Caco-2 (cell line): ENCODE measurements at places on chromosomes 11 and 22.

DNA sequence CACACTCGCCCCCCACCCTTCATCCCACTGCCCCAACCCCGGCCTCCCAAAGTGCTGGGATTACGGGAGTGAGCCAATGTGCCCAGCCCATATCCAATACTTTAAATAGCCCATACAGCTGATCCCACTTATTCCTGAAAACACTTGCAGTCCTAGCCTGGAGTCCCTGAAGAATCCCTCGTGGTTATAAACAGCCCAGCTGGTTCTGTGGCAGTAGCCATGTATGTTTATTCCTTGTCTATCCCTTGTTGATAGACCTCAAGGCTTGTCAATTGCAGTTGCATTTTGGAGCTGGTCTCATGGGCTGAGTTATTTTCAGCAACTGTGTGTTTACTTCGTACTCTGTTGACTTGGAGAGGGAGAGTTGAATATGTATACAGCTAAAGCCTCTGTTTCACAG is 21.5 kb upstream of the PAFAH1B2 start:
- no peak for DNase-seq

DNA sequence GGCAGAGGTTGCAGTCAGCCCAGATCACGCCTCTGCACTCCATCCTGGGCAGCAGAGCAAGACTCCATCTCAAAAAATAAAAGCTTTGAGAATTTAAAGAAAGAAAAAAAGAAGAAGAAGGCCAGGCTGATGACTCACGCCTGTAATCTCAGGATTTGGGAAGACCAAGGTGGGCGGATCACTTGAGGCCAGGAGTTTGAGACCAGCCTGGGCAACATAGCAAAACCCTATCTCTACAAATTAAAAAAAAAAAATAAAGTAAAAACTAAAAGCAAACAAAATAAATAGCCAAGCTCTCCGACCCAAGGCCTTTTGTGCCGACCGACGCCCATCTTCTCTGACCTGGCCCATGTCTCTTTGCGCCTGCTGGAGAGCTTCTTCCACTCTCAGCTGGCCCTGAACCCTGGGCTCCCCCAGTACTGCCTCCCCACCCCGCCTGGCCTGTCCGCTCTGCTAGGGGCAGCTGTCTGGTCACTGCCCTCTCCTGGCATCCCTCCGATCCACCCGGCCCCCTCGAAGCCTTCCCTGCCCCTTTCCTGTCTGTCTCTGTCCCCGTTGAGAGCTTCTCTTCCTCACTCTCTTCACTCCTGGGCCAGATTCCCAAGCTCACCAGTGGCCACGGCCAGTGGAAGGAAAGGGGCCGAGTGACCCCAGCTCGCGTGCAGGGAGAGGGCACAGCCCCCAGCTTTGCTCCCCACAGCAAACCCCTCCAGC is 4.8 kb upstream of the LSP1 start:
- DNase-seq = no peak

- DNase-seq = peak; percentile 30
These were observed 114.6 kb upstream of the THY1 start for GRCh38 chr11:119537306-119538253.

DNA sequence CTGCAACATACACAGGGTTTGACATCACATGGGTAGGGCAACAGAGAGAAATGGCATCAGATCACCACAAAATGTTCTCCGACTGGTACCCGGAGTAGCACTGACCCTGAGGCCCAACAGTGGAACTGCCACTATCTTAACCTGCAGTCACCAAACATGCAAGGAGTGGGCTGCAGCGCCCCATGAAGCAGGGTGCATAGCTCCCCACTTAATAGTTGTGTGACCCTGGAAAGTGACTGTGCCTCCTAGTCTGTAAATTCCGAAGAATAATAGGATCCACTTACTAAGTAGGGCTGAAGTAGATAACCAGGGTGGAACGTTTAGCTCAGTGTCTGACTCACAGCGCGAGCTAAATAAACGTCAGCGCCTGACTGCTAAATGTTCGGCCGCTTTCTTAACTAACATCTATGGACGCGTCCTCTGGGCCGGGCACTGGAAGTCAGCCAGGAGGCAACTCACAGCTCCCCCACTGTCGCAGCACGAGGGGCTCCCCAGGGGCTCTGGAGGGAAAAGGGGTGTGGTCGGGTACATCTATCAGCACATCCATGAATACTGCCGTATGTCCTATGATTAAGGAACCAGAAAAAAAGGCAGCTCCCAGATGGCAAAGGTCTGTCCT is 777 bp downstream of the LTO1 start:
- no peak for DNase-seq

- DNase-seq = no peak
These were observed 3.9 kb downstream of the FDX1 start for GRCh38 chr11:110433393-110434333.

DNA sequence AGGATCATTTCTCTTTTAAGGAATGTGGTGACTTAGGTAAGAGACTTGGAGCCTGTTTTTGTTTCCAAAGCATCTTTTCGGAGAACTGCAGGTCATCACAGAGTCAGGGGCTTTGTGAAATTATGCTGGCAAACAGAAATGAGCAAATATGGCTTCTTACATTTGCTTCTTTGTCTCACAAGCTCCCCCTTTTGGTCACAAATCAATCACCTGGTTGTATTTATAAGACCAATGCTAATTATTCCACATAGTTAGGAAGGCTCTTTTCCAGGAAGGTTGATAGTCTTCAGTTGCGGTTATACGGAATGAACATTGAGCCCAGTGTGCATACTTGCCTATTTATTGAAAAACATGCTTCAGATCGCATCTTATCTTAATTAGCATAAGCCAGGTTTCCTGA is 34.6 kb upstream of the CEP126 start:
- peak; percentile 42 for DNase-seq

- DNase-seq = peak; percentile 50
These were observed 287.4 kb downstream of the BUD13 start for GRCh38 chr11:116485425-116485824.

DNA sequence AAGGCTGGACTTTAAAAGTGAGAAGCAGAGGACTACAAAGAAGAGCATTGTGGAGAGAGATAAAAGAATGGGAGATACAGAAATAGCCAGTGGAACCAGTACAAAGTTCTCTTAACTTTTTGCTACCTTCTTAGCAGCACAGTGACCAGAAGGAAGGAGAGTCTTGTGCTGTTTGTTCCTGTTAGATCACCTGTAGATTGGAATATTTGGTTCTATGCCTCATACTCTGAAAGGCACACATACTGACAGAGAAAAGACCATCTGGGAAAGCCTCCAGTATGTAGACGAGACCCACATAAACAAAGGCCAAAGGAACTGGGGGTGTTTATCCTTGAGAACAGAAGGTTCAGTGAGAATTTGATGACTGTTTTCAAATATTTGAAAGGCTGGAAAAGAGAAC is 18.7 kb downstream of the RNF141 start:
- DNase-seq = no peak

- DNase-seq = no peak
These were observed 34.2 kb downstream of the DDX10 start for GRCh38 chr11:108698844-108699642.

- no peak for DNase-seq
These were observed 12.9 kb upstream of the RHOD start for GRCh38 chr11:67043572-67044349.

DNA sequence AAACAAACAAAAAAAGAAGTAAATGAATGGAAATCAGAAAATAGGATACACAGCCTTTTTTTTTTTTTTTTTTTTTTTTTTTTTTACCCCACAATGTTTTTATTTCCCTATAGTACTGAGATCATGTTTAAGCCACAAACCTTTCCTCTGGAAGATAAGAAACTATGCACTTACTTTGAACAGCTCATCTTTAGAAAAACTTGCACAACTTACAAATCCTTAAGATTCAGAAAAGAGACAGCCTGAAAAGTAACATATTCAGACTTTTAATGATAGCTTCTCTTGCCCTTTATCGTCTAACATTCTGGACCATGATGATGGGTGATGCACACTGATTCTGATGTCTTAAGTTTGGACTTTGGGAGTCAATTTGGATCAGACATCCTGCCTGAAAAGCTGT is 80.3 kb downstream of the TNRC6B start:
- DNase-seq = no peak

DNA sequence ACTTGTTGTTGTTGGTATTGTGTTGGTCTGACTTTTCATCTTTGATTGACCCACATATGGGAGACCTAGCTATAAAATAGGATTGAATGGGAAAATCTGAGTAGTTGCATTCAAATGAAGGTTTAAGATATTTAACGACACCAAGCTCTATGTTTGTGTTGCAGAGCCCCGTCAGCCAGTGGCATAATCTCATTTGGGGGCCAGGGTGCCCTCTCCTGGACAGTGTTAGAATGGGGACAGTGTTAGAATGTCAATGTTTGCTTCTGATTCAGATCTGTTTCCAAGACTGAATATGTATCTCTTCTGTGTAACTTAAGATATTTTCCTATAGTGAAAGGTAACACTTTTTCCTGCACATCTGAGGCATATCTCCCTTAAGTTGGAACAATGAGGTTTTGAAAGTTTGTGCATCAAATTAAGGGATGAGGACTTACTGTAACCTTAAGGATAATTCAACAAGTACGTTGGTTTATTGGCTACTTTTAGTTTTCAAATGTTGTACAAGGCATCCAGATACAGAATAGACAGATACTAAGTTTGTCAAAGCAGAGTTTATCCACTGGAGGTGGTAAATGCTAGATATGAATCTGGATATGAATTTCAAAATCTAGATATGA is 5.3 kb upstream of the OR52M1 start:
- peak; percentile 59 for DNase-seq

DNA sequence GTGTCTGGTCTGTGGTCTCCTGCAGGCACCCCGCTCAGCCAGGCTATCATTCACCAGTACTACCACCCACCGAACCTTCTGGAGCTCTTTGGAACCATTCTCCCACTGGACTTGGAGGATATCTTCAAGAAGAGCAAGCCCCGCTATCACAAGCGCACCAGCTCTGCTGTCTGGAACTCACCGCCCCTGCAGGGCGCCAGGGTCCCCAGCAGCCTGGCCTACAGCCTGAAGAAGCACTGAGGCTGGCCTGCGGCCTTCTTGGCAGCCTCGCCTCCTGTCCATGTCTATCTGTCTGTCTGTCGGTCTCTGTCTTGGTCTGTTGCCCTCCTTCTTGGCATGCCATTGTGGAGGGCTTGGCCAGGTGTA is 27.9 kb downstream of the INCENP start:
- DNase-seq = no peak

- no peak for DNase-seq
These were observed 106.1 kb upstream of the CLMP start for GRCh38 chr11:123301013-123301591.

- DNase-seq = no peak
These were observed 1.5 kb downstream of the TRIM6 start for GRCh38 chr11:5597953-5598352.

DNA sequence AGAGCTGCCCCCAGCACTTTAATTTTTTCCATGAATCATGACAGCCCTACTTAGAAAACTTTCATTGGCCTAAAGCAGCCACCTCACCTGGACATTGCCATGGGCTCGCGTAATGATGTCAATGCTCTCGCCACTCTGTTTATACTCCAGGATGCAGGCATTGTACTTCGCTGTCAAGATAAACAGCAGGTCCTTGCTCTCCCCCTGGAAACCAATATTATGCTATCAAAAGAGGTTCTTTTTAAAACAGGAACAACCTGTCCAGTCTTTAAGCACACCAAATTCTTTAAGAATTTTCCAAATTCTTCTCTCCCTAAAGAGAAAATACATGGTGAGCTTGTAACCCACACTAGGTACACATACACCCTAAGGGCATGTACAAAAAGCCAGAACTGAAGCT is 3.0 kb downstream of the DDB1 start:
- DNase-seq = no peak

GRCh38 chr11:124442442-124442841 is 3.1 kb downstream of the OR8B8 start:
- DNase-seq = no peak

DNA sequence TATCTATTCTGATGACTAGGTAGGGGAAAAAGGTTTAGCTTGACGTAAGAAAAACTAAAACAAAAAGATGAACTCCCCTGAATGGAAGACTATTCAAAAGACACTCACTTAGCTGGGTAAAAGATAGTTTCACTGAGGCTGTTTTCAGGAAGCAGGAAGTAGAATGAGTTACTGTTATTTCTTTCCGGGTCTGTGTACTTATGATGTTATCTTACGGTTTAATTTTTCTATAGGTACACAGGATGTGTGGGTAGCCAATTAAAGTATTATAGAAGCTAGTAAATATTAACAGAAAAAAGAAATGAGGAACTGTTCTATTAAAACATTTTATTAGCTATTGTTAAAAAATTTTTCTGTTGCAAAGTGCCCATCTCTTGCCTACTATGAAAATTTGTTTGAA is 45.8 kb upstream of the MMP7 start:
- no peak for DNase-seq
